ENCODE measurements at places on chromosomes 1 and 21.
A peak's percentile ranks its signal among the peaks of the same experiment; 100 is the strongest.

DNA sequence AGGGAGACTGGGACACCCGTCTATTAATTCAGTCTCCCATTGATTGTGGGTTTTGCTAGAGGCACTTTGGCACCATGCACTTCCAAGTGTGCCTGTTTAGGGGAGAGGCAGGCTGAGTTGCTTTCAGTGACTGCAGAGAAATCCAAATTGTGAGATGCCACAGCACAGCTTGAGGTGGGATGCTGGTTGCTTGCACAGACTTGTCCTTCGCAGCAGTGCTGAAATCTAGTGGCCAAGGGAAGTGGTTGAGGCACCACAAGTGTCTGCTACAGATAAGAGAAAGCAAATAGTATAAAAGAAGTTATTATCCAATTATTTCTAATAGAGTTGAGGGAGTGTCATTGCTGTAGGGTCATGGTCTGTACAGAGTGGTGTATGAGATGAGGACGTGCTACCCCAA, 40.0 kb upstream of the APP start:
- no peak for DNase-seq

DNA sequence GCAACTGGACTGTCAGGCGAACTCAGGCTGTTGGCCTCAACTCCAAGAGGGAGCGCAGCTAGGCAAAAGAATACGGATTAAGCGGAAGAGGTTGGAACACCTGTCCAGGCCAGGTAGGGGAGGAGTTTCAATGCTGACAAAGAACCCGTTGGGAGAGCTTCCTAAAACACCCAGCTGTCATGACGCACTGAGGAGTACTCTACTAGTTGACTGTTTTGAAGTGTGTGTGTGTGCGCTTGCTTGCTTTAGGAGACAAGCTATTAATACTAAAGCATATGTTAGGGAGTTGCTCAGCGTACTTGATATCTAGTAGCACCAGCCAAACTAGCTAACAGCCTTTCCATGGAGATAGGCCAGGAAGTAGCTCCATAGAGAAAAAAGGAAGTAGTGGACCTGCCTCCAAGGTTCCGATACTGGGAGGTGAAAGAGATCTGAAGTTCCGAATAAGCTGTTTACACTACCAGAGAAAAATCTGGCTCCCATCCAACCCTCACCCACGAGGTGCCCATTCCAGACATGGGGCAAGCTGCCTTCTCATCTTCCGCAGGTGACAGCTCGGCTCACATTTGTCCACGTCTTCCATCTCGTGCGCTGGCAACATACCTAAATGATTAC, 974 bp upstream of the FNBP1L start:
- no peak for DNase-seq

DNA sequence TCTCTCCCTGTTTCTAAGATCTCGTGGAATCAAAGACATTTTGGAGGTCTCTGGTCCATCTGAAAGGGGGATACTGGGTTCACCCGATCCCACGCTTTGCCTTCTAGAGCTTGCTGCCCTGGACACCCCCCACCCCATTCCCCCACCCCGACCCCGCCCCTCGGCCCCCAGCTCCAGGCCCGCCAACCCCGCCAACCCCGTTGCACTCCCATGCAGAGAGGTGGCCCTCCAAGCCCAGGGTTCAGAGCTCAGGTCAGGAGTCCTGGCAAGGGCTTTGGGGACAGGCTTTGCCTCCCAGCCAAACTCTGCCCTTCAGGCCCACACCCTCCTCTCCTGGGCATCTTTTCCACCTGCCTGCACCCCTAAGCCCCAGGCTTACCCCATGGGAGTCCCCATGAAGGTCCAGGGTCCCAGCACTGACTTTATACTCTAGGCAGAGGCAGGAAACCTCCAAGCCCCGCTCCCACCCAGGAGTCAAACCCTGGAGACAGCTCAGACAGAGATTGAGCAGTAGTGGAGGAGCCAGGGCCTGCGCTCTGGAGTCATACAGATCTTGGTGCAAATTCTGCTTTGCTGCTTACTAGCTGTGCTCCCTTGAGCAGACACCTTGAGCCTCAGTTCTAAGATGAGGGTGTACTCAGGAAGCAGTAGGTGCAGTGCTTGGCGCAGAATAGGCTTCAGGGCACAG, 155.9 kb downstream of the FOXD2 start:
- no peak for DNase-seq

DNA sequence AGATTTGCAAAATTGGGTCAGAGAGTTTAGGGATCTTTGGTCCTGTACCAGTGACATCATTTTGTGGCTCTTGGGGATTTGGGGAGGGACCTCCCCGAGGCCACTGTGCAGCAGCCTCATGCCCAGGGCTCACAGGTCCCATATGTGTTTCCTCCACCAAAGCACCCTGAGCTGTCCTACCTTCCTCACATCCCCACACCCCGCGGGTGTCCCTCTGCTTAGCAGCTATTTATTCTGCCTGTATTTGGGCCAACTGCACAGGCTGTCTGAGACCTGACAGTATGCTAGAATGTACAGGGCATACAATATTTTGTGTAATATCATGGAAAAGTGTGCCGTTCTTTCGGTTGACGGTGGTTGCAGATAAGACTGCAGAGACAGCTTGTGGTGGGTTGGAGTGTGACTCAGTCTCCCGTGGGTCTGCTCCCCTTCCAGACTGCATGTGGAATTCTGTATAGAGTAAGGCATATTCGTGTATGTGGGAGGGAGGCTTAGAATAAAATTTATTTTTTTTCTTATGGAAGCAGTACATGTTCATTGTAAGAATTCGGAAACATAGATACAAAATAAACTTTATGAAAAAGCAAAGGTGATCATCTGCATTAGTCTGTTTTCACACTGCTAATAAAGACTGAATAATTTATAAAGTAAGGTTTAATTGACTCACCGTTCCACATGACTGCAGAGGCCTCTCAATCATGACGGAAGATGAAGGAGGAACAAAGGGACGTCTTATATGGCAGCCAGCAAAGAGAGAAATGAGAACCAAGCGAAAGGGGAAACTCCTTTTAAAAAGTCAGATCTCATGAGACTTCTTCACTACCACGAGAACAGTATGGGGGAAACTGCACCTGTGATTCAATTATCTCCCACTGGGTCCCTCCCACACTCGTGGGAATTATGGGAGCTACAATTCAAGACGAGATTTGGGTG, 84.4 kb downstream of the ADARB1 start:
- DNase-seq, result no peak

DNA sequence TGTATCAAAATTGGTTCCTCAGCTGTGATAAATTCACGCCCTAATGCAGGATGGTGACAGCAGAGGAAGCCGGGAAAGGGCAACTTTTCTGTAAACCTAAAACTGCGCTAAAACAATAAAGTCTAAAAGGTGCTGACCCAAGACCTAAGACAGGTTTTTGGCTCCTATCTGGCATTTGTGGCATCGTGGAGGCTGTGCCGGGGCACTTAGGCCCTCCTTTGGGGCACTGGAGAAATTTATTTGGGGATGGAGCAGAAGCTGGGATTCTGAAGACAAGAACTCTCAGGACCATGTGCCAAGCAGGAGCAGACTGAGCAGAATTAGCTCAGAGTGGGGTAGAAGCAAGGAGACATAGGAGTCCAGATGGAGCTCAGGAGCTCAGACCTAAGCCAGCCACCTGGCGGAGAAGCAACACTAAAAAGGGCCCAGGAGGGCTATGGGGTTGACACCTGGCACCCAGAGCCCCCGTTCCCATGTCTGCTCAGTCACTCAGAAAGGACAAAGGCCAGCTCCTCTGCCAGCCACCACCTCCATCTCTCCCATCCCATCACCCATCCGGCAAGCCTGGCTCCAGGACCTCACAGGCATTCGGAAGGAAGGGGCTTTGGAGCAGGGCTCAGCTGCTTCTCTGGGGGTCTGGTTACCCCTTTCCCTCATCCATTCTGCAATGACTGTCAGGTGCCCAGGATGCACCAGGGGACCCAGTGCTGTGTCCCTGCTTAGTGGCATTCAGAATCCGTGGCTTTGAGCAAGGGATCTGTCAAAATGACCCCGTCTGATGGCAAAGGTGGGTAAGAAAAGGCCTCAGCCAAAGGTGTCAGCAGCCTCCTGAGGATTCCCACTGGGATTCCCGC, 347.7 kb downstream of the NPHP4 start:
- DNase-seq, result no peak

DNA sequence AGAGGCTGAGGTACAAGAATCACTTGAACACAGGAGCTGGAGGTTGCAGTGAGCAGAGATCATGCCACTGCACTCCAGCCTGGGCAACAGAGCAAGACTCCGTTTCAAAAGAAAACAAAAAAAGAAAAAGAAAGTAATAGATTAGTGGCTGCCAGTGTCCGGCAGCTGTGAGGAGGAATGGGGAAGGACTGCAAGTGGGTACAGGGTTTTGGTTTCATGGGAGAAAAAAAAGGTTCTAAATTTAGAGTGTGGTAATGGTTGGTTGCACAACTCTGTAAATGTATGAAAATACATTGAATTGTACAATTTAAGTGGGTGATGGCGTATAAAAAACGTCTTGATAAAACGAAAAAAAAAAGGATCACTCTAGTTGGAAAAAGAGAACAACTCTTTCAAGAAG, 6.7 kb downstream of the TAF1A start:
- peak; percentile 5 for DNase-seq

DNA sequence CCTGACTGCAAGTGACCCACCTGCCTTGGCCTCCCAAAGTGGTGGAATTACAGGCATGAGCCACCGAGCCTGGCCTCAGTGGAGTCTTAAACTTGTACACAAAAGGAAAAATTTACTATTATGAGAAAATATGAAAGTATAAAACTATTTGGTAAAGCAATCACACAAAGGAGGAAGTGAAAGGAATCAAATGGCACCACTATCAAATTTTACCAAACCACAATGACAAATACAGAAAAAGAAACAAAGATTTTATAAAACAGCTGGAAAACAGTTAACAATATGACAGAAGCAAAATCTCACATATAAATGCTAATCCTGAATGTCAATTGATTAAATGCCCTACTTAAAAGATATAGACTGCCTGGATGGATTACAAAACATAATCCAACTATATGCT, 42.1 kb upstream of the NEGR1 start:
- no peak for DNase-seq

- DNase-seq, result no peak
Measured at GRCh38 chr1:167344112-167344511, 123.4 kb downstream of the POU2F1 start.

DNA sequence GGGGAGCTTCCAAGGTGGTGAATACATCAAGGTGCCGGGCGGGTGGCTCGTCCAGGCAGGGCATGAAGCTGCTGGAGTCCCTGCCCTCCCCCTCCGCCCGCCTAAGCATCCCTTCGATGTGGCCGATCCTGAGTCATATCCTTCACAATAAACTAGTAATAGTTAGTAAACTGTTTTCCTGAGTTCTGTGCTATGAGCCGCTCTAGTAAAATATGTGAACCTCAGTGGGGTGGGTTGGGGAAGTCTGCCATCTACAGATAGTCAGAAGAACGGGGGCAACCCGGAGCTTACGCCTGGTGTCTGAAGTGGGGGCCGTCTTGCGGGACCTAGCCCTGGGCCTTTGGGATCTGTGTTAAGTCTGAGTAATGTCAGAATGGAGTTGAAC, 21.6 kb downstream of the C2CD2 start:
- DNase-seq, result no peak

DNA sequence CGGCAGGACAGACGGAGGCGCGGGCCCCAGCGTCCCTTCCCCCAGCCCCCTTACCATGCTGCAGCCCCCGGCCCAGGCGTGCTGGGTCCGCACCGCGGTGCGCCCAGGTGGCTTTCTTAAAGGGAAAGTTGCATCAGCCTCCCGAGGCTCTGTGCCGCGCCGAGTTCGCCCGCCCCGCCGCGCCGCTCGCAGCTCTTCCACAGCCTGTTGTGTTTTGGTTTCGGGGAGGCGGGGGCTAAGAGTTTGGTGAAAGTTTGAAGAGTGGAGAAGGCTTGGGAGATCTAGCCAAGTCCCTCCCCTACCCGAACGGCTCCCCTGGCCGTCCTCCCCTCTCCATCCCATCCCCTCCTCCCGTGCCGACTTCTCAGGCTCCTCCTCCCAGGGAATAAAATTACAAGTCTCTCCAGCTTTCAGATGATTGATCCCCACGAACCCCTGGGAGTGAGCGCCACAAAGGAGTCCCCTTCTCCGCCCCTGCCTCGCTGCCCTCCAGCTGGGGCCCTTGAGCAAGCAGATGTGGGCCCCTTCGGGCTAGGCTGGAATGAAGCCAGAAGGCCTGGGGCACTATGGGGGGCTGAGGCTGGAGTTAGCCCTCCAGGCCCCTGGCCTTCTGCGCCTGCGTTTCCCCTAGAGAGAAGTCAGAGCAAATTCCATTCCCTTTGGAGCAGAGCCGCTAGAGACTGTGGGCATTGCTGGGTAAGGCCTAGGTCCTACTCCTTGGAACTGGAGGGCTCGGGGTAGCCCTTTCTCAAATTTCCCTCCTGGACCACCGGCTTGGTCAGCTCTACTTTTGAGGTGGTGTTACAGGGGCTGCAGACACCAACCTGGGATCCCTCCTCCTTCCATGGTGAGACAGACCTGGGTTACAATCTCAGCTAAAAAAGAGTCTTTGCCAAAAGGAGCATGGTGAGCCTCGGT, at the start of gene SLC6A9:
TSS of gene SLC6A9 (minus strand) at position 211 of the 918 bp plus-strand sequence. CDS start 7,185 bp downstream, outside the sequence.
- DNase-seq, result no peak

DNA sequence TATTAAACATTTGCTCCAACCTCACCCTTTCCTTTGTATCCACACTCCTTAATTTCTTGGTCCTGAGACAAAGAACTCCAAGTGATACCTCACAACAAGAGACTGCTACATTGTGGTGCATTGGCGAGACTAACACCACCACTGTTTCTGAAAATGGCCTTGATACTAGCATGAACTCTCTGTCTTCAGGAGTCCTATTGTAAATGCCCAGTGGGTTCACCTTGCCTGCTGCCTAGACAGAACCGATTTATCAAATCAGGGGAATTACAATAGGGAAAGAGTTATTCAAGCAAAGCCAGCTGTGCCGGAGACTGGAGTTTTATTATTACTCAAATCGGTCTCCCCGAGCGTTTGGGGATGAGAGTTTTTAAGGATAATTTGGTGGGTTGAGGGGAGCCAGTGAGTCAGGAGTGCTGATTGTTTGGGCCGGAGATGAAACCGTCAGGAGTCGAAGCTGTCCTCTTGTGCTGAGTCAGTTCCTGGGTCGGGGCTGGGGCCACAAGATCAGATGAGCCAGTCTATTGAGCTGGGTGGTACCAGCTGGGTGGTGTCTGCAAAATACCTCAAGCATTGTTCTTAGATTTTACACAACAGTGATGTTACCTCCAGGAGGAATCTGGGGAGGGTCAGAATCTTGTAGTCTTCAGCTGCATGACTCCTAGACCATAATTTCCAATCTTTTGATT, 83.1 kb downstream of the DESI2 start:
- DNase-seq, result no peak

GRCh38 chr21:18298228-18298627, 53.6 kb downstream of the CHODL start:
- no peak for DNase-seq

DNA sequence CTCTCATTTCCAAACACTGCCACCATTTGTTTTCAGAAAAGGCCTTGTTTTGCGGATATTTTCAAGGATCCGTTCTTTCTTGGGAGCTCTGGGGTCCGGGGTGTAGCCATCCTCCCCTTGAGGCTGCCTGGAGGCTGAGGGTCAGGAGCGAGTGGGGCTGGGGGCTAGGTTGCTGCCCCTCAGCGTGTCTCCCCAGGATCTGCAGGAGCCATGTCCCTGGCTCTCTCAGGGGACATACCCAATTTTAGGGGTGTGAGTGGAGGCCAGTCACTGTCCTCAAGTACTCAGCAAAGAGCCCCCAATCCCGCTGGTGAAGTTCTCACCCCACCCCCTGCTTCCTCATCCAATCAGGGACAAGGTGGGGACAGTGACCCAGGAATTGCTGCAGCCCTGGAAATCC, 15.0 kb upstream of the PRDM16 start:
- no peak for DNase-seq

Measured in CD4-positive, alpha-beta T cell treated with Interferon gamma for 1 hour (primary cell).